ENCODE measurements at places on chromosomes 12 and 14.

DNA sequence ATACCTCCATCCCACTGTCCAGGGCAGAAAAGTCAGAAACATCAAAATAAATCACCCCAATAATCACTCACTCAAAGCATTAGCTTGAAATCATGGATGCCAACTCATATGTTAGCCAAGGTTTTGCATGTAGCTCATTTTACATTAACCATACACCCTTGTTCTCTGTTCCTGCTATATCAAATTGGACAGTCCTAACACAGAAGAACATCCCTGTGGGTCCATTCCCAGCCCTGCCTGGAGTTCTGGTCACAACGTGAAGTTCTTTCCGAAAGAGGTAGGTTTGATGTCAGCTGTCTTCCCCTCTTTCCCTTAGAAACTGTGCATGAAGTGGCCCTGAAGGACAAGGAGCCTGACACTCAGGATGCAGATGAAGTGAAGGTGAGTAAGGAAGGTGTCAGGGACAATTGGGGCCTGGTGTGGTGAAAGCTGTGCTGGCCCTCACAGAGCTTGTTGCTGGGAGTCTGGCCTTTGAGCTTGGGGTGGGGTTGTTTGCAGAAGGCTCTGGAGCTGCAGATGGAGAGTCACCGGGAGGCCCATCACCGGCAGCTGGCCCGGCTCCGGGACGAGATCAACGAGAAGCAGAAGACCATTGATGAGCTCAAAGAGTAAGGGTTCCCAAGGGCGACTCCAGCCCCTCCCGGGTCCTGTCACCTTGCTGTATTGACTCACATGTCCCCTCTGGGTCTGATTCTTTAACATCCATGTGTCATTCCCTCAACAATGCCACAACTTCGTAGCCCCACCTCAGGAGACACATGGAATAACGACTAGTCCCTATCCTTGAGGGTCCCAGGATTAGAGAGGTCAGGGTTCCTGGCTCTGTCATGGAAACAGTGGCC is 15.0 kb upstream of the PIP4K2C start:
- no peak for DNase-seq

- DNase-seq = no peak
Measured at GRCh38 chr14:51382506-51382905, 142.5 kb downstream of the TMX1 start.

DNA sequence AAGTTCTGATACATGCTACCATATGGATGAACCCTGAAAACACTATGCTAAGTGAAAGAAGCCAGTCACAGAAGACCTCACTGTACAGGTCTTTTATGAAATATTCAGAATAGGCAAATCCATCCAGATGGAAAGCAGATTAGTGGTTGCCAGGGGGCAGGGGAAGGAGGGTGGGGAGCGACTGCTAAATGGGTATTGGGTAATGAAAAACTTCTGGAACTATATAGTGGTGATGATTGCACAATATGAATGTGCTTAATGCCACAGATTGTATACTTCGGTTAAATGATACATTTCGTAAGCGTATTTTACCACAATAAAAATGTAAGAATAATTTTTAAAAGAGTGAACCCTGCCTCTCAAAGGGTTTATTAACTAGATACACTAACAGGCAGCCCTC is 11.8 kb upstream of the KSR2 start:
- no peak for DNase-seq

DNA sequence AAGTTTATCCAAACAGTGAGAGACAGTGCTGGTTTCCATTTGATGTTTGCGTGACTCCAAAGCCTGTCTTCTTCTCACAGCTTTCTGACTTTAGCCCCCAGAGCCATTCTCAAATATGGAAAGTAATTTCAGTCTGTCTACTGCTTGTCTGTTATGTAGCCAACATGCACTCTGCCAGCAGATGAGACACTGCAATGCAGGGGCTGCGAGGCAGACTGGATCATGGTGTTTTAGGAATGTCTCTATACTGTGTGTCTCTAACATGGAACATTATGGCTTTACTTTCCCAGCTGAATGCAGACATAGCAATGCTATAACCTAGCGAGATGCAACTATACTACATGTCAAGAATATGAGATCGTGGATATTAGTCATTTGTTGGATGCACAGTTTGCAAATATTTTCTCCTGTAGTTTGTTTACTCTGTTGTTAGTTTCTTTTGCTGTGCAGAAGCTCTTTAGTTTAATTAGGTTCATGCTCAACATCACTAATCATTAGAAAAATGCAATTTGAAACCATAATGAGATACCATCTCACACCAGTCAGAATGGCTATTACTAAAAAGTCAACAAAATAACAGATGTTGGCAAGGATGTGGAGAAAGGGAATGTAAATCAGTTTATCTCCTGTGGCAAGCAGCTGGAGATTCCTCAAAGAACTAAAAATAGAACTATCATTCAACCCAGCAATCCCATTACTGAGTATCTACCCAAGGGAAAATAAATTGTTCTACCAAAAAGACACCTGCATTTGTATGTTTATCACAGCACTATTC is 235.8 kb upstream of the TMTC1 start:
- DNase-seq = no peak

GRCh38 chr12:128980623-128981022 is 127.3 kb downstream of the GLT1D1 start:
- DNase-seq = no peak

GRCh38 chr14:100285913-100286400 is 20.3 kb downstream of the SLC25A29 start:
- no peak for DNase-seq

GRCh38 chr14:91350483-91350812 is 67.2 kb downstream of the CCDC88C start:
- DNase-seq = no peak

GRCh38 chr14:50057331-50057730 is 59.0 kb downstream of the VCPKMT start:
- DNase-seq = no peak

DNA sequence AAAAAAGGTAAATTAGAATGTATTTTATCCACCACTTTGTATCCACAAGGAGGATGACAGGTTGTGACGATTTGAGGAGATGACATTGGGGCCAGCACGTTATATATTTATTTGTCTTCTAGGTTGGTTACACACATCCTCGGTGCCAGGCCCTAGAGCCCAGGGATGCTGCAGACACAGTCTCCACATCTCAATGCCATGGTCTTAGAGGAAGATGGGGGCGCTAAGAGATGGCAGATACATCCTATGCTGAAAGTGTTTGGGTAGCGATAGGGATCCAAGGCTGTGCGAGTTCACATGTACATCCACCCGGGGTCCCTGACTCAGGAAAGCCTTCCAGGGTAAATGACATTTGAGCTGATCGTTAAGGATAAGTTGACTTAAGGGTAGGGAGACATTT is 193.1 kb upstream of the GSC start:
- no peak for DNase-seq

DNA sequence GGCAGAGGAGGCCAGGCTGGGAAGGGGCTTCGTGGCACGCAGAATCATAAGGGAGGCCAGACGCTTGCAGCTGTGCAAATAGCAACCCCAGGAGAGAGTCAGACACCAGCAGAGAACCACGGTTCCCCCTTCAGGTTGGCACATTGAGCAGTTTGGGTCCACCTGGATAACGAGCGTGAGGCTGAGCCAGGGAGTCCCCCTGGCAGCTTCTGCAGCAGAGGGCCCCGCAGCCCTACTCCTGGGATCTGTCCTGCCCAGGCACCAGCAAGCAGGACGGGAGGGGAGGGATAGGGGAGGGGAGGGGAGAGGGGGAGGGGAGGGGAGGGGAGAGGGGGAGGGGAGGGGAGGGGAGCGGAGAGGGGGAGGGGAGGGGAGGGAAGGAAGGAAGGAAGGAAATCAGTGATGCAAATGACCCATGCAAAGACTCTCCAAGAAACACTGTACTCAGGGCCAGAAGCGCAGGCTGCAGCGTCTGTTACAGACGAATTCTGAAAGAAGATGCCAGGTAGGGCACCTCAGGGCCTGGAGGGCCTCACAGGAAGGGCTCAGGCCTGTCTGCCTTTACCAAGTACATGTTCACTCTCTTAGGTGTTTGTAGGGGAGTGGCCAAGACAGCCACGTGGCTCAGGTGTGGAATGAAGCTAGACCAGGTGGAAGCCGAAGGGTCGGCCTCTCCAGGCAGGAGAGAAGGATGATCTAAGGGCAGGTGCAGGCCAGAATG is 32.3 kb upstream of the MMP17 start:
- DNase-seq = no peak

- no peak for DNase-seq
Measured at GRCh38 chr14:99079061-99079727, 192.8 kb downstream of the BCL11B start.

DNA sequence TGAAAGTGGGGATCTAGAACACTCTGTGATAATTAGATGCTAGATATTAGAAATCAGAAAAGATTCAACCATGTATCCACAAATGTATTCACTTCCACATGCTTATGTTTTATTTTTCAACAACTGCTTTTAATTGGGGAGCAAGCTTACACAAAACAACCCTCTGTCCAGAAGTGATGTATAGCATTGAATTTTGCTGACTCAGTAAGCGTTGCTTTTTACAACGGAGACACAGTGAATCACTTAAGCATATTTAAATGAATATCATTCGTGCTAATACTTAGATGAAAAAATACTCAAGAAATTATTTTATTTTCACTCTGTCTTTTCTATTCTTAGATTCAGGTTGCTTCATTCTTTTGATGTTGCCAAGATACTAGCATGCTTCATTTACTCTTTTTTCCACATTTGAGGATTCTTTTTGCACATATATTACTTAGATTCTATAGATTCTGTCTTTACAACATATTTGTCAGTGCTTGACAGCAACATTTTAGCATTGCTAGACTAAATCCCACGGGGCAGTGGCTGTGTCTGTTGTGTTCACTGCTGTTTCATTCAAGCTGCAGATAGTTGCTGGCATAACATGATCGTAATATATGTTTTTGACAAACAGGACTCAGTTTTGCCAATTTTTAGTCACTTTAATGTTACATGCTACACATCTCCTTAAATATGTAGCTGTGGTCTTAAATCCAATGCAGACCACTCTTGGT is 1714.4 kb upstream of the SEL1L start:
- no peak for DNase-seq

DNA sequence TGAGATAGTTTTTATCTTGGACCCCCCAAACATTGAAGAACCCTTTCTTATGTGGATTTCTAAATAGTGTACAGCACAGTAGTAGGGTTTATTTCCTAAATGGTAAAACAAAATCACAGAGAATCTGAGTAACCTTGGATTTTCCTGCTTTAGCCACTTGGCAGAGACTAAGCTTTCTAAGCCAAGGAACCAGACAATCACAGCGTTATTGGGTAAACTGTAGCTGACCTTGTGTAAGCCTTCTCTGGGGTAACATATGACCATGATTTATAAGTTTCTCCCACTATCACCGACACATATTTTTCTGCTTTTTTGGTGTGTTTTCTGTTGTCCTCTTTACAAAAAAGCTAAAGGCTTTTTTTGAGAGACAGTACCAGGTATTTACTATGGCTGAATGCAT is 136.3 kb upstream of the PZP start:
- DNase-seq = no peak

DNA sequence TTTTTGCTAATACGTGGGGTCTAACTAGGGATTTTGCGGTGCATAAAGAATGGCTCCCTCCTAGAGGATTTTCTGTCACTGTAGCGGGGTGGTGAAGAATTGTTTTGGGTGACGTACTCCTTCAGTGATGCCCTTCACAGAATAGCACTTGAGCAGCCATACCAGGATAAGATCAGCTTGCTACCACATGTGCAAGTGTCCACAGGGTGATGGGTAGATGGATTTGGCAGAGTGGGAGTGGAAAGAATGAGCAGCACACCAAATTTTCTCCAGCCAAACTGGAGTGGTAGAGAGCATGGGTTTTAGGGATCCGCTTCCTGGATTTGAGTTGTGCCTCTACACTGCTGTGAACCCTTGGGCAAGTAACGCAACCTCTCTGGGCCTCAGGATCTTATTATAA is 2.3 kb downstream of the TCP11L2 start:
- DNase-seq = no peak

DNA sequence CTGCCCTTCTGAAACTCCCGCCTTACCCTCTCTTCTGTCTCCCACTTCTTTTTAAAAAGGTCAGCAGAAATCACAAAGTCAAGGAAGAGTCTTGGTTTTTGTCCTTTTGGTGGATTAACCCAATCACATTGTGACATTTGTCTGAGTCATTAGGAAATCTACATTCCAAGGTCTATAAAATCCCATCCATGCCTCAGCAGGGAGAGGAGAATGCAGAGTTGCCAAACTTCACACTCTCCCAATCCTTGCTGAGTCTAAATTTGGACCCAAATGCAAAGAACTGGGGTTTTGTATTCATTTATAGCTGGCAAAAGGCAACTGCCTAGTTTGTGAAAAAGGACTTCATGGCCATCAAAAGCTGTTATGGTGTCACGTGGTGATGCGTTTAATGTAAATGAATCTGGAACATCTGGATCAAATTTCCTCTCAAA is 67.9 kb downstream of the TMEM30B start:
- DNase-seq = no peak

DNA sequence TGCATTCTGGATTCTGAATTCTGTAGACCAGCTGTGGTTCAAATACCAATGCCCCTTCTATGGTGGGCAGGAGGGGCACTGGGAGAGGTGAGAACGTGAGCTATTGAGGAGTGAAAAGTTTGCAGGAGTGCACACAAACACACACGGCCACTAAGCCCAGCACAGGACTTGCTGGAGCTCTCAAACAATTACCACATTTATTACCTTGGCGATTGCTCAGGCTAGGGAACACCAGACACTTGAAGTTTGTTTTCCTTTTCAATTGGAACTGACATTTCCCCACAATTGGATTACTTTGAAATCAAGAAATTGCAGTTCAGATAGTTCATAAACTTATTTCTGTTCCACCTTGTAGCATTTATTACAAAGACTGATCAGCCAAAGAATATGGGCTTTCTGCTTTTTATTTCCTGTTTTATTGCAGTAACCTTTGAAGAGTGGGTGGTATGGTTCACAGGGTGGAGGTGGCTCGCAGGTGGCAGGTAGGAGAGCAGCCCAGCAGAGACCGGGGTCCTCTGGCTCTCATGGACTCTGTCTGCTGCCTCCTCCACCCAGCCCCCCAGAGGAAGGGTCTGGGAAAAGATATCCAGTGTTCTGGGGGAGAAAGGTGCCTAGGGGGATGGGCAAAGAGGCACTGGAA is 429.8 kb upstream of the CCDC196 start:
- DNase-seq = no peak

GRCh38 chr12:12665194-12665593 is 30.8 kb downstream of the GPR19 start:
- no peak for DNase-seq

- DNase-seq = no peak
Measured at GRCh38 chr14:94570440-94570839, 9.2 kb downstream of the SERPINA4 start.

DNA sequence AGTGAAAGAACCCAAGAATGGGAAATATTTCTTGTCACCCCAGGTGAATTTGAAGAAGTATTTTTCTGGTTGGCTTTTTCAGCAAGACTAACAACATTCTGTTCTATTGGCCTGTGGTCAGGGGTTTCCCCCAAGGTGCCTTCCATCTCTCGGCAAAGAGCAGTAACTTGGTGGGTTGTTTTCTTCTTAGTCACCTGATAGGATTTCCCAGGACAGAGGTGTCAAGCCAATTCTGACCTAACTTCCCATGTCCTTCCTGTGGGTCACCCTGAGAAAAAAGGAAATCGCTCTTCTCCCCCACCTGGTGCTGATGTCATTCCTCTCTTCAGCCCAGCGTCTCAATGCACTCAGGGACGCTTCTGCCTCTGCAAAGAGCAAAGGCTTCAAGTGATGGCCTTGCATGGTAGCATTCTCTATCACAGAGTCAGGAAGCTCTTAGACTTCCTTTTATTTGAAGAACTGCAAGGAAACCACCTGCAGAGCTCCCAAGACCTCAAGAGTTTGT is 16.1 kb upstream of the IFNG start:
- peak; percentile 47 for DNase-seq

- DNase-seq = no peak
Measured at GRCh38 chr12:28618772-28619171, 428.5 kb downstream of the CCDC91 start.

GRCh38 chr14:104442631-104443390 is 136.8 kb upstream of the C14orf180 start:
- DNase-seq = no peak

Data from activated T-helper 1 cell treated with anti-CD3 and anti-CD28 coated beads, Interleukin-2, amount 50 U/mL, for 16 hours (primary cell).